ENCODE measurements at places on chromosomes 1 and 21. TPM values are rescaled to one million over a fixed set of nuclear protein-coding genes. Genes with fewer than 3 reads are reported as not detected.

The KLHDC8A gene
- 0.59 TPM for polyA plus RNA-seq

The OR6P1 gene
- polyA plus RNA-seq, result not detected

The TNFRSF4 gene
- polyA plus RNA-seq, result 3.2 TPM

The MTARC1 gene
- polyA plus RNA-seq, result 5.7 TPM

The SHISAL2A gene
- polyA plus RNA-seq, result 5.5 TPM

The CTH gene
- 2.5 TPM for polyA plus RNA-seq

The CLCA1 gene
- polyA plus RNA-seq, result not detected

The TLR5 gene
- 5.9 TPM for polyA plus RNA-seq

The CD160 gene
- 1.1 TPM for polyA plus RNA-seq

The C8B gene
- not detected for polyA plus RNA-seq

The LCE1A gene
- not detected for polyA plus RNA-seq

The PPM1J gene
- 3.8 TPM for polyA plus RNA-seq

The IFI44L gene
- polyA plus RNA-seq, result 1.7 TPM

The THEMIS2 gene
- 3.0 TPM for polyA plus RNA-seq

The AMPD1 gene
- 142 TPM for polyA plus RNA-seq

The CCDC30 gene
- polyA plus RNA-seq, result 2.5 TPM

The SLC5A9 gene
- polyA plus RNA-seq, result 1.4 TPM

The SPRR2B gene
- polyA plus RNA-seq, result not detected

The F13B gene
- polyA plus RNA-seq, result not detected

The TNNI3K gene
- polyA plus RNA-seq, result 1.6 TPM

The CDA gene
- polyA plus RNA-seq, result 0.52 TPM

The COA6 gene
- 25.7 TPM for polyA plus RNA-seq

The THEM5 gene
- 0.37 TPM for polyA plus RNA-seq

The TAL1 gene
- polyA plus RNA-seq, result 3.6 TPM

The CHRM3 gene
- polyA plus RNA-seq, result 2.3 TPM

The PODN gene
- 8.5 TPM for polyA plus RNA-seq

The CORT gene
- polyA plus RNA-seq, result 2.0 TPM

Measured in hindlimb muscle (tissue), 1 donor.